ENCODE measurements at places on chromosomes 2 and 18.

DNA sequence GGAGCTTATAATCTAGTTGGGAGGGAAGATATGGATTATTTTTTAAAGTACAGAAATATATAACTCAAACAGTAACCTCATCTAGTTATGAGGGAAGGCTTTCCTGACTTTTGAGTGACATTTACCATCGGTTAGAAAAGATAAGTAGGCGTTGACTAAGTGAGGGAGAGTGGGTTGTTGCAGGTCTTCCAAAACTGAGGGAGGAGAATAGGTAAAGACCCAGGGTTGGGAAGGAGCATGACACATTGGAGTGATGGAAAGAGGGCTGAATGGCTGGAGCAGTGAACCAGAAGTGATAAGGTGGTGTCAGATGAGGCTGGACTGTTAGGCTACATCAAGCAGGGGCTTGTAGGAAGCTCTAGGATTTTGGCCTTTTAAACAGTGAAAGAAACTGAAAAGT, 10.6 kb upstream of the NUP35 start:
- DNase-seq = no peak

DNA sequence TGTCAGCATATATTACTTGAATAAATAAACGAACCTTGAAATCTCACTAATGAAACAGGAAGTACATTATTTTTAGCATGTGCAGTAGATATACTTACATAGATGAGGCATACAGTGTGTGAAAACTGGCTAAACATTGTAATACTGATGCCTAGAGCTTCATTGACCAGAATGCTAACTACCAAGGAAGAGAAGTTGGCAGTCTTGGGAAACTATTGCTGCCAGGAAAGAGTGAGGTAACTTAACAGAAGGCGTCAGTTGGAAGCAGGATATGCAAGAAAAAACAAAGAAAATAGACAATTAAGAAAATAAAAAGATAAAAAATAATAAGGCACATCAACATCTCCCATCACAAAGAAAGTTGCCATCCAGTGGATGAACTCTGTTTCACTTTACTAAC, 963.0 kb downstream of the TDRD15 start:
- no peak for DNase-seq

DNA sequence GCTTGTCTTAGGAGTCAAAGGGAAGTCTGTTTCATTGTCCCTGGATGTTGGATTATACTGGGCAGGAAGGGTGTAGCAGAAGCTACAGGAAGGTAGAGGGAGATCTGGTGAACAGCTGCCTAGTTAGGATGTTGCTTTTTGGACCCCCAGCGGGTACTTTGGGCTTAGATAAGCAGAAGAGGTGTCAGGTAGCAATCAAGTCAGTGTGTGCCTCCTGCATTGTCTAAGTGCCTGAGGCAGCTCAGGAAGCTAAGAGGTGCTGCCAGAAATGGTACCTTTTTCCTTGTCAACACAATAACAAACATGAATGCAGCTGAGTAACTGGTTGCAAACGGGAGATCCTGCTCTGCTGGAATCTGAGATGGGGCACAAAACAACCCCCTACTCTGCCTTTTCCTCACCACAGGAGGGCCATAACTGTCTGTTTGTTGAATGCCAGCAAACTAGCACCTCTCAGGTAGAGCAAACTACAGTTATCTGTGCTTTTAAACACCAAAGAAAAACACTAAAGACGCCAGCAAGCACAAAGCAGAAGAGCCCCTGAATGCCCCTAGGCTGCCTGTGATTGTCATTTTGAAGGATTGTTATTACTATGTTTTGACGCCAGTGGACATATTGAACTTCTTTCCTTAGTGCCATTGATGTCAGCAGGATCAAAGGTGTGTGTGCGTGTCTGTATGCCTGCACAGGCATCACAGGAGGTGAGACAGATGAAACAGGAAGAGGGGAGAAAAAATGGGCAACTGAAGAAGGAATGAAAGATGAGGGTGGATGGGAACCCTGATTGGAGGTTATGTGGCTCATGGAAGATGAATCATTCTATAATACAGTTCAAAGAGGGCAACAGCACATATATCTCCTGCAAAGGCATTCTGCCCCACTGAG, 151.4 kb downstream of the ETAA1 start:
- DNase-seq = no peak

- DNase-seq = no peak
Measured at GRCh38 chr18:9918016-9918680, 4.3 kb downstream of the VAPA start.

- no peak for DNase-seq
Measured at GRCh38 chr2:67997528-67997900, 65.3 kb downstream of the C1D start.

DNA sequence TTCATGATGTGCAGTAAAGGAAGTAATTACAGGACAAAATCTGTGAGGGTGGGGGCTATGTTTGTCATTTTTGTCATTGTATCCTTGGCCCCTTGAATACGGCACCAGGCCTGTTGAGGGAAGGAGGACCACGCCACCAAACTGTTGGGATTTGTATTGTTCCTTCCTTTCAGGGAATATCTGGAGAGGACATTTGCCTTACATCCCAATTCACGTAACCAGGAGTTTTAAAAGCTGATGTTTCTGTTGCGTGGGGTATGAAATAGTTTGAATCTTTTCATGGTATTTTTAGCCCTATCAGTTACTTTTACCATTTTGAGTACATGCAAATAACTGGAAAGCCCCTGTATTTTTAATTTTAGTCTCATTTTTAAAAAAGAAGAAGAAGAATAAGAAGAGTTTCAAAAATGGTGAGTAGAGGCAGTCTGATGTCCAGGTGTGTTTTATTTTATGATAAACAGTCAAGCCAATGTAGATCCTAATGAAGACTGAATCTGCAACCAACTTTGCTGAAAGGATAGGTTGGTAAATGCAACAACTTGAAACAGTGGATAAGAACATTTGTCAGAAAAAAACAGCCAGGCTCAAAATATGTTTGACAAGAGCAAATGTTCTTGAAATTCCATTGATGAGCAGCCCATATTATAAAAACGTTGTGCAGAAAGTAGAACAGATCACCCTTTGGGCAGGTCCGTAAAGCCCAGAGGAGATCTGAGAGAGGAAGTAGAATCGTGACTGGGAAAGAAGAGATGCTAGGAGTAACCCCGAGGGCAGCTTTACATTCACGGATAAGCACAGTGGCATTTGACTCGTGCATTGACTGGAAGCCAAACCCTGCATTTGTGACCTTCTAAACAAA, 54.5 kb downstream of the RASGRP3 start:
- no peak for DNase-seq

DNA sequence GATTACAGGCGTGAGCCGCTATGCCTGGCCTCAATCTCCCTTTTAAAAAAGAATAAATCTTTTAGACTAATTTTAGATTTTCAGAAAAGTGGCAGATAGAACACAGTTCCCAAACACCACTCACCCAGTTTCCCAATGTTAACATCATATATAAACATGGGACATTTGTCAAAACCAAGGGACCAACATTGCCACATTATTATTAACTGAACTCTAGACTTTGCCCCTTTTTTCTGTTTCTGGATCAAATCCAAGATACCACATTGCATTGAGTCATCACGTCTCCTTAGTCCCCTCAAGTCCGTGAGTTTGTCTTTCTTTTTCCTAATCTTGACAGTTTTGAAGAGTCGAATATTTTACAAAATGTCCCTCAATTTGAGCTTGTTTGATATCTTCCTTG, 2.4 kb downstream of the C2orf42 start:
- no peak for DNase-seq

- DNase-seq = no peak
Measured at GRCh38 chr2:144605231-144605840, 85.4 kb upstream of the ZEB2 start.

- no peak for DNase-seq
Measured at GRCh38 chr2:232466221-232466620, 10.3 kb downstream of the ALPI start.

All from activated CD4-positive, alpha-beta T cell treated with anti-CD3 and anti-CD28 coated beads, Interleukin-2, Interleukin-4, amounts not matched to agents 100 ng/mL and 50 ng/mL, durations not matched to agents 16 hours and 8 hours (primary cell).